ENCODE measurements at places on chromosomes 5 and 9.
A peak's percentile ranks its signal among the peaks of the same experiment; 100 is the strongest.

DNA sequence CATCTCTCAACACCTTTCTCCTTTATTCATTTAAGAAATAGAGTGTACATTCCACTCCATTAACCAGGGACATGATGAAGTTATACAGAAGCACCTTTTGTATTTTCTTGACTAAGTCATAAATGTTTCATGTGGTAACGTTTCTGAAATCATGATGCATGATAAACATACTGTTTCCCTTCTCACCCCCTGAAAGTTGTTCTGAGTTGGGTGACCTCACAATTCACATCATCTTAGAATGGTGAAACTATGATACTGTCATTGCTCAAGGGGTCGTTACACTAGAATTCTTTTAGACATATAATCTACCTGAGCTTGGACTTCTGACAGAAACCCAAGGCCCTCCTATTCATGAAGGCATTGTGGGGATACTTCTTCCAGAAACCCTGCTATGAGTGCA, 37.8 kb upstream of the MIER3 start:
- no peak for DNase-seq

- no peak for DNase-seq
Measured at GRCh38 chr9:105683688-105684275, 10.6 kb upstream of the TMEM38B start.

DNA sequence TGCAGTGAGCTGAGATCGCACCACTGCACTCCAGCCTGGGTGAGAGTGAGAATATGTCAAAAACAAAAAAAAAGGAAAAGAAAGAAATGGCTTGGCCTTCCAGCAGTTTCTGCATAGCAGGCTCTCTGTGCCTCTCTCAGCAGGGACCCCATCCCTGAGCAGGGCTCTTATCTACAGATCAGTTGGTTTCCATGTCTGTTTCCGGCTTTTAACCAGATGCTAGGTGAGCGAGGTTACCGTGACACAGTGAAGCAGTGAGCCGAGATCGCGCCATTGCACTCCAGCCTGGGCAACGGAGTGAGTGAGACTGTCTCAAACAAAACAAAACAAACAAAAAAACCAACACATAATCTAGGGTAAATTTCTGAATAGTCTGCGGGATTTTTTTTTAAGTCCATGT, 51.4 kb downstream of the COL5A1 start:
- no peak for DNase-seq

DNA sequence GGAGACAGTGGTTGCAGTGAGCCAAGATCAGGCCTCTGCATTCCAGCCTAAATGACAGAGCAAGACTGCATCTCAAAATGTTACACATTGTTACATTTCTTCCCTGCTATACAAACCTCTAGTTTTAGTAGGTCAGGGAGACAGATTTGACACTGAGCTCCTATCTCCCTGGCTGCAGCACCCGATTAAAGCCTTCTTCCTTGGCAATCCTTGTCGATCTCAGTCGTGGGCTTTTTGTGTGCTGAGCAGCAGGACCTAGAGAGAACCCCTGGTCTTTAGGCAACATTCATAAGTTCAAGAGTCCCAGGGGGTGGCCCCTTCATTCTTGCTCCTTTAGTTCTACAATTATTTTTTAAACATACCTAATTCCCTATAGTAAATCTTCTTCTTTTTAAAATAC, 13.0 kb downstream of the SERINC5 start:
- no peak for DNase-seq

GRCh38 chr9:113635586-113635985, 172.1 kb downstream of the RGS3 start:
- no peak for DNase-seq

DNA sequence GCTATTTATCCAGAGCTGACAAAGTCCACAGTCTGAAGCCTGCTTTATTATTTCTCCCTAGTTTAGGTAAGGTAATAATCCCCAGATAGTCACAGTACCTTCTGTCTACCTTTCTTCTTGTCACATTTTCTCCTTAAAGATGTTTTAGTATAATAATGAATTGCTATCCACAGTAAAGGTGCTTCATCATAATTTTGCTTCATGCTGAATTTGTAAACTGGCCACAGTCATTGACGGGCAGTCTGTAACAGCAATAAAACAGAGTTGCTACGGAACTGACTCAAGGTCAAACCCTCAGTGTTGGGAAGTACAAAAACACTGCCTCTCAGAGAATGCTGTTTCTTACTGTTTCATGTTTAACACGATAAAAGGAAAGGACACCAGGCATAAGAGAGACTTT, 195.7 kb downstream of the ZNF608 start:
- no peak for DNase-seq

GRCh38 chr5:174386846-174387245, 337.5 kb upstream of the MSX2 start:
- DNase-seq = no peak

DNA sequence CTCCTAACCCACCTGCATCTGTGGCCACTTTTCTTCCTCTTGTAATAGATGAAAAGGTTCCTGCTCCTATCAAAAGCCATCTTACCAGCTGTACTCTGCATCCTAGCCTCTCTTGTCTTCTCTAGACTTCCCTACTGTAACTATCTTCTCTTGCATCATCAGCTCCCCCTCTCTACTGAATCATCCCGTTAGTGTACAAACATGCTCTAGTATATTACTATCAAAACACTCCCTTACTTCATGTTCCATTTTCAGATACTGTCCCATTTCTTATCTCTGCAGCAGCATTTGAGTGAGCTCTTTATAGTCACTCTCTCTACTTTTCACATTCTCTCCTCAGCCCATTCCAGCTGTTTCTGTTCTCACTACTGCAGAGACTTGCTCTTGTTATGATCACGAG, 2.8 kb downstream of the SRA1 start:
- DNase-seq = no peak

GRCh38 chr5:57761513-57761912, 278.9 kb upstream of the ACTBL2 start:
- DNase-seq = no peak

- no peak for DNase-seq
Measured at GRCh38 chr5:15943487-15943886, 236.1 kb downstream of the MARCHF11 start.

GRCh38 chr5:76386360-76386759, 16.7 kb upstream of the IQGAP2 start:
- no peak for DNase-seq

DNA sequence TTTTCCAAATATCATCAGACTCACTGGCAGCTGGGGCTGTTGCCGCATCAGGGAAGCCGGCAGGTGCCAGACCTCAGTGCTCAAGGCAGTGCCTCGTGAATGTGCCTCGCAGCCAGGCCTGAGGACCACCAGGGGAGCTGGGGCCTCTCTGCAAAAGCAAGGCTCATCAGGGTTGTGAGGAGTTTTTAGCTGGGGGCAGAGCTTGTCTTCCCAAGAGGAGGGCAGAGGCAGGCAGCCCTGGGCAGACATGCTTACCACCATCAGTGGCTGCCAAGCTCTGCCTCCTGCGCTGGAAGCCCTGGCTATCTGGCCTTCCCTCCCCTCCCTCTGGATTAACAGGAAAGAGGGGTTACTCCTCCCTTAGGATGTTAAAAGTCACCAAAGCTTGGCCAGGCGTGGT, 8.8 kb upstream of the TBC1D9B start:
- DNase-seq = no peak

DNA sequence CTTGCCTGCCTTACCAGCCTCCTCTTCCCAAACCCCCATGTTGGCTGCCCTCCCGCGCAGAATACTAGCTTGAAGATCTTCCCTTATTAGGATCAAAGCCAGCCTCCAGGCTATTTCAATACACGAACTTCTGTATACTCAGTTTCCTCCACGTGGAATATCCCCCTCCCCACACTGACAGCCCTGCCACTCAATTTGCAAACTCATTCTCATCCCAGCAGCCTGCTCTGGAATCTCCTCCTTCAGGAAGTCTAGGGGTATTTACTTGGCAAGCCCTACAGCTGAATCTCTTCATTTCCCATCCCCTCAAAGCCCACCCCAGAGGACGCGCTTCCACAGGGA, 157.0 kb upstream of the SMIM23 start:
- DNase-seq = no peak

GRCh38 chr9:14895806-14896205, 14.4 kb downstream of the FREM1 start:
- no peak for DNase-seq

DNA sequence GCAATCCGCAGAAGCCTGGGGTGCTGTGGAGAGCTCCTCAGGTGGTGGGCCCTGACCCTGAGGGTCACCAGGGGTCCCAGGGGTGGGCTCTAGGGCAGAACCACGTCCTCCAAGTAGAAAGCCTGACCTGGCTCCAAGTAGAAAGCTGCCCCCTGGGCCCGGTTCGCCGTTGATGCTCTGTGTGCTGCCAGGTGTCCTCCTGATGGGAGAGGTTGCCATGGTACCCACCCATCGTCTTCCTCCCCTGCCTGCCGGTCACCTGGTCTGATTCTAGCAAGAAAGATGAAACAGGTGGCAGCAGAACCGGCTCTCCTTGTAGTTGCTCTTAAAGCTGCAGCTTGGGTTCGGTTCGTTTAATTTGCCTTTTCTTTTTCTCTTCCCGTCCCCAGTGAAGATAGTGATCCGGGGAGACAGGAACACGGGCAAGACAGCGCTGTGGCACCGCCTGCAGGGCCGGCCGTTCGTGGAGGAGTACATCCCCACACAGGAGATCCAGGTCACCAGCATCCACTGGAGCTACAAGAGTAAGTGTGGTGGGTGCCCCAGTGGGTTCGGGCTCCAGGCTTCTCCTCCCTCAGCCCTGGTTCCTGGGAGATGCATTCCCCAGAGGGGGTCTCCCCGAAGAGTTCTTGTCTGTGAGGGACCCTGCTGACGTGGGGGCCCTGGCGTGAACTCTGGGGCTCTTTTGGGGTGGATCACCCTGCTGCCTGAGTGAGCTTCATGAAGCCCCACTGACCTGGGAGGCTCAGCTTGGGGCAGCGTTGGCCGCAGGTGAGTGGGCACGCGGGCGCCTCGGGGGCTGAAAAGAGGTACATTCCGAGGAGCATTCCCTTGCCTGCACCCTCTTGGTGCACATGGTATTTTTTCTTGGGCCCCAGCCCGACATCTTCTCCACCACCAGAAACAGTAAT, 15.6 kb downstream of the RABL6 start:
- DNase-seq = no peak

DNA sequence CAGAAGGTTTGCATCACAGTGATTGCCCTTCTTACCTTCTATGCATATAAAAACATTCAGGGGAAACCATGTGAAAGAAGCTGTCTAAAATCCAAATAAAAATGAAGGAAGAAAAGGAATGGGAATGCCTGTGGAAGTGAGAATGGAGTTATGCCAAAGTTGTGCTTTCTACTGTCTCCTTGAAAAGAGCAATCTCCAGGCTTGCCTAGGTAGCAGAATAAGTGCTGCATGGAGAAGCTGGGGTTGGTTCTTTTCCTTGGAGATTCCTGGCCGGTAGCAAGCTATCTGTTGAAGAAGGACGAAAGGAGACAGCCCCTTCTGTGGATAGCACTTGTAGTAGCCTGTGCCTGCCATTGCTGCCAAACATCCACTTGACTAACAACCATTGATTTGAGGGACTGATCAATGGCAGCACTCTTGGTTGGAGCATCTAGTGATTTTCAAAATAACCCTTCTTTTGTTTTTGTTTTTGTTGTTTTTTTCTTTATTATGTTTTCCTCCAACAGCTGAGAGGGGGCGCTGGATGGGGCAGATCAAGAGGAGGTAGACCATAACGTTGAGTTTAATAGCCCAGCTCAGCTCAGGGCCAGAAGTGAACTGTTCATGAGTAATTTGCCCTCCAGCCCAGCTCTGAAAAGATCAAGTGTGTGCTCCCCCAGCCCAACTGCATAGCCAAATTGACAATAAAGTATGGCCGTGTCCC, 1.6 kb downstream of the PLCXD3 start:
- no peak for DNase-seq

DNA sequence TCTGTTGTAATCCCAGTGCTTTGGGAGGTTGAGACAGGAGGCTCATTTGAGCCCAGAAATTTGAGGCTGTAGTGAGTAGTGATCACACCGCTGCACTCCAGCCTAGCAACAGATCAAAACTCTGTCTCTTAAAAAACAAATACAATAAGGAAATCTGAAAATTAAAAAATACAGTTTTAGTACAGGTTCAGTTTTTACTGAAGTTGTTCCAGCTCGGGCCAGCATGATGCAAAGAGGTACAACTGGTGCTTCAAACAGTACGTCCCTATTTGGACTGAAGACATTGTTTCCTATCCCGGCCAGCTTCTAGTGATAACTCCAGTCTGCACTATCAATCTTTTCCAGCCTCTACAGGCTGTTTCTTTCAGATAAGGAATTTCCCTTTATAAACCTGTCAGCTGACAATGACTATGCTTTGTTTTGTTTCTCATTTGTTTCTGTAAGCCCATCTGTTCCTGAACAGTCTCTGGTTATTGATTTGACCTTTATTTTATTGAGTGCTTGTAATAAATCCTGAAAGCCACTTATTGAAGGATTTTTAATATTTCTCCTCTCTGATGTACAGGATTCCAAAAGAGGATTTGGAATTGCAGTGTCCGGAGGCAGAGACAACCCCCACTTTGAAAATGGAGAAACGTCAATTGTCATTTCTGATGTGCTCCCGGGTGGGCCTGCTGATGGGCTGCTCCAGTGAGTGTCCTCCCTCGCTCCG, 41.9 kb downstream of the TJP2 start:
- DNase-seq = no peak

- peak; percentile 94 for DNase-seq
Measured at GRCh38 chr9:137236238-137236935, 4.7 kb upstream of the TUBB4B start.

DNA sequence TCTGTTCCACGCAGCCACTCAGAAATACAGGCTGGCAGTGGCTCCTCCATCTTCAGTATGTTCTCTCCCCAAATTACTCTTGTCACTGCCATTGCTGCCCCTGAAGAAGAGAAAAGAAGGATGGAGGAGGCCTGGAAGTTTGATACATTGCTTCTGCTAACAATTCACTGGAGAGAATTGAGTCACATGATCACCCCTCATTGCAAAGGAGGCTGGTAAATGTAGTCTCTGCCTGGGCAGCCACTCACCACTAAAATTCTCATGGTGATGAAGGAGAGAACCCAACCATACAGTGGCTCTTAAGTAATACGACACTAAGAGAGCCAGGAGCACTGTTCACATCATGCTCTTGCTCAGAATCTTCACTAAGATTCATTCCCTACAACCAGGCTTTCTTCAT, 112.0 kb downstream of the DOCK8 start:
- no peak for DNase-seq

DNA sequence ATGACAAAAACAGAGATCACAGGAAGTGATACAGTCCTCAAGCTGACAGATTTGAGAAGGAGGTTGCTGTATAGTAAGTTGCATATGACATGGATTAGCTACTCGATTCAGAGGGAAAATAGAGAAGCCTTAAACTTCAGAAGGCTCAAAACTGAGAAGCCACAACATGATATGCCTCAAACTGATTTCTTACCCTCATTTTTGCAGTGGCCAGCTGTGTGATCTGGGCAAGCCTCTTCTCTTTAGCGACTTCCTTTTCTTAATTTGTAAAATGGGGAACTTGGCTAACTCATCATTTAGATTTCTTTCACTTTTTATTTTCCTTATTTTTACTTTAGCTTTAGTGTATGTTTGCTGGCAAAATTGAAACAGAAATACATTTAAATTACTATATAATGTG, 421.1 kb downstream of the KIF4B start:
- no peak for DNase-seq

GRCh38 chr9:94918038-94918753, 191.7 kb downstream of the AOPEP start:
- no peak for DNase-seq
